SJCRH30 (cell line): ENCODE measurements at places on chromosomes 2 and 18.

- DNase-seq, result peak; percentile 53
Measured at GRCh38 chr2:168346725-168347477, 99.5 kb upstream of the STK39 start.

- no peak for DNase-seq
Measured at GRCh38 chr2:223586261-223586660, 15.9 kb downstream of the SCG2 start.

DNA sequence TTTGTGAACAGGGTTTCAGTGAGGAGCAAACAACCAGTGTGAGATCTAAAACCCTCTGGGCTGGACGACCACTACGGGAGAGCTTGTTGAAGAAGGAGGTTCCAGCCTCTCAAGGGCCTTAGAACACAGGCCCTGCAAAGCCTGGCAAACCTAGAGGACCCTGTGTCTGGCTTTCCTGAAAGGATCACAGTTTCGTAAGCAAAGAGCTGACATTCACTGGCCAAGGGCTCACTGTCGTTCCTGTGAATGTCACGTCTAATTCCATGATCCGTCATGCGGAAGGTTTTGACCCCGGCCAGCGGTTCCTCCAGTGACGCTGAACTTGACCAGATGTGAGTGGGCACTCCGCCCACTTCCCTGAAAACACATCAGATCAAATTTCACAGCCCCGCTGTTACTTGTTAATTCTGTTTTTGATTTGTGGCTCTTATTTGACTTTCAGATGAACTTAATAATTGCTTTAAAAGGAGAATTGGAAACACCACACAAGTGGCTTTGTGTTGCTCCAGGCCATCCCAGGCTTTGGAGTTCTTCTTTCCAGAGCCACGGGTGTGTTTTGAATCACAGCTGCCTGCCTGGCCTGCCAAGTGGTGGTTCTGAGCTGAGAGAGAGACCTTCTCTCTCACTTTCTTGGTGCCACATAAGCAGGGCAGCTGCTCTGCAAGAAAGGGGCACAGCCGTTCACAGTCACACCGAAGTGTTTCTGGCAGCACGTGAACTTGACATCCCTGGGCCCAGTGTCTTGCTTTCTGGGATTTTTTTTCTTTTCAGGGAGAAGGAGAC lies 308.4 kb downstream of the NDUFA10 start:
- no peak for DNase-seq

GRCh38 chr2:144629935-144630334 lies 110.0 kb upstream of the ZEB2 start:
- DNase-seq, result no peak

- DNase-seq, result no peak
Measured at GRCh38 chr2:175567435-175568061, 386.0 kb upstream of the ATP5MC3 start.

DNA sequence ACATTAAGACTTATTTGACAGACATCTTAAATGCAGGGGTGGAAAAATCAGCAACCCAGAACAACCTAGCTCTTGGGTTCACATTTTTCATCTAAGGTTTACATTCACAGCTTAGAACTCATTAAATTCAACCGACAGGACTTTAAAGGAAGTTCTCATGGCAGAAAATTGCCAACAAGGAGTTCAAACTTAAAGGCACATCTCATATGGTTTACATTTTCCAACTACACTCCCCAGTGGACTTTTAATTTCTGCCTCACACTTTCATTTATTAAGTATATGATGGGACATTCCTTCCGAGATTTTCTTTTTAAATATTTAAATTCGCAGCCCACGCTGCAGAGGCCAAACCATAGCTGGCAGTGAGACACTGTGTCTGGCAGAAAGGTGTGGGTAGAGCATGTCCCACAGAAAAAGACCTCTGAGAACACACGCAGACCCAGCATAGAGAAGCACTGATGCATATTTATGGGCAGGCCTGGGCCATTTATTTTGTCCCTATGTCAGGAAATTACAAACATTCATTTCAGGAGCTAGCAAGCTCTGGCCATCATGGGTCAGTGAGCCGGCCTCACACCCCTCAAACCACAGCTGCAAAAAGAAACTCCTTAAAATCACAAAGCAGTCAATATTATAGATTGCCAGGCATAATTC lies 46.3 kb downstream of the STK39 start:
- no peak for DNase-seq

DNA sequence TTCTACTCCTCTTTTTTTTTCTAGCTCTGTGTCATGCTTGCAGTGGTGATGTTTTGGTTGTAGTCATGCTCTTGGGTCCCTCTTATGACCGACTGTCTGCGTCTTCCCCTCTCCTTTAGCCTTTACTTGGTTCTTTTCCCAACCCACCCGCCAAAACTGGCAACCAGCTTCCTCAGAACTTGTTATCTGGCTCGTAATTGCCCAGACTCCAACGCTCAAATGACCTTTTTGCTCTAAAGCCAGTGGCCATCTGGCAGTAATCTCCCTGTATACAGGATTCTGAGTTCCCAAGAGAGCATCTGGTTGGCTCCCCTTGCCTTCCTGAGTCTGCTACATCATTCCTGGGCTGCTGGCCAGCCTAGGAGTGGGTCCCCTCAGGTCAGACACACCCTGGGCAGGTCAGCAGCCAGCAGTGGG lies 147.2 kb downstream of the MGAT5 start:
- no peak for DNase-seq

DNA sequence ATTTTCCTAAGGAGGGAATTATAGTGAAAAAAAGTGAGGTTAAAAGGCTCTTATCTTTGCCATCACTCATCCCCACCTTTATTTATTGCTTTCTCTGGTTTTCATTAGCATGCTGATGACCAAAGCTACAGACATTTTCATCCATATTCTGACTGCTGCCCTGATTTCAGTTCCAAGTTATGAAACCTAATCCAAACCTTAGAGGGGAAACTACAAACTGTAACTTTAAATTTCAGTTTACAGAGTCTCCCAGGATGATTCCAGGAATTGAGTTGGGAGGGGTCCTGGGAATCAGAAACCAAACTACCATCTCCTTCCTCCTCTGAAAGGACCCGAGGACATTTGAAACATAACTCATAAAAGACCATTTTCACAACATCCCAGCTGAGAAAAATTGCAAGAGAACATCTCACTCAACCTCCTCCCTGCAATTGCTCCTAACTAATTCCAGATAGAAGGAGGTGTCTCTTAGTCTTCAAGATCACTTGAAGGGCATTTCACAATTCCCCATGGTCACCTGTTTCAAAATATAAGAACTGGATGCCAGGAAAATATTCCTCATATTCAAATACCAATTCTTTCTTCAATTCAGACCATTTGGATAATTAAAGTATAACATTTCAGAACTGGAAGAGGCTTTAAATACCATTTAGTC lies 520.6 kb downstream of the TNS1 start:
- DNase-seq, result no peak

GRCh38 chr2:191526536-191526935 lies 151.4 kb upstream of the NABP1 start:
- no peak for DNase-seq

- no peak for DNase-seq
Measured at GRCh38 chr2:128513116-128513960, 194.7 kb upstream of the HS6ST1 start.

GRCh38 chr18:5717256-5717655 lies 173.5 kb upstream of the EPB41L3 start:
- DNase-seq, result no peak

GRCh38 chr2:133838642-133839365 lies 270.5 kb upstream of the NCKAP5 start:
- no peak for DNase-seq

DNA sequence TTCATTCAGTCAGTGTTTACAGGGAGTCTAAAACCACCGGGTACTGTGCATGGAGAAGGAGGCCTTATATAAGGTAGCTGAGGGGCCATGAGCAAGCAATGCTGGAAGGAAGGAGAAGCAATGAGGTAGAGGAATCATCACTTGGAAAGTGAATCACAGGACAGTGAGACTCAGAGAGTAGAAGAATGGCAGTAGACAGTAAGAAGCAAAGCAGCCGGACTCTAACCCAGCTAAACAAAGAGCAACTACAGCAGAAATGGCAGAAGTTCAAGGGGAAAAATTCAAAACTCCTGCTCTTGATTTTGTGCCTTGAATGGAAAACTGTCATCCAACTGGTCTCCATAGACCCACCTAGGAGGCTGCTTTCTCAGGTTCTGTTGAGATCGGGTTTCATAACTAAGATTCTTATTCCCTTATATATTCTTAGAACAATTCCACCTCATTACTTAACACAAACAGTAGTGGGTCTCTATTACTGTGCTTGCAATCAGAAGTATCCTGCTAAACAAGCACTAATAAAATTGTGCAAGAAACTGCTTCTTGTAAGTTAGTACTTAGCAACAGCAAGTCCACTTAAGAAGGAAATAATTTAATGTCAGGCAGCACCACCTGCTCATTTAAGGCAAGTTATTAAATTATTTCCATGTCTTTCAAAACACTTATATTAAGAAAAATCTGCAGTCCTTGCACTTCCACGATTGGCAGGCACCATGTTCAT lies 68.0 kb downstream of the RBMS1 start:
- no peak for DNase-seq

- no peak for DNase-seq
Measured at GRCh38 chr18:21300035-21300907, 58.2 kb downstream of the GREB1L start.

DNA sequence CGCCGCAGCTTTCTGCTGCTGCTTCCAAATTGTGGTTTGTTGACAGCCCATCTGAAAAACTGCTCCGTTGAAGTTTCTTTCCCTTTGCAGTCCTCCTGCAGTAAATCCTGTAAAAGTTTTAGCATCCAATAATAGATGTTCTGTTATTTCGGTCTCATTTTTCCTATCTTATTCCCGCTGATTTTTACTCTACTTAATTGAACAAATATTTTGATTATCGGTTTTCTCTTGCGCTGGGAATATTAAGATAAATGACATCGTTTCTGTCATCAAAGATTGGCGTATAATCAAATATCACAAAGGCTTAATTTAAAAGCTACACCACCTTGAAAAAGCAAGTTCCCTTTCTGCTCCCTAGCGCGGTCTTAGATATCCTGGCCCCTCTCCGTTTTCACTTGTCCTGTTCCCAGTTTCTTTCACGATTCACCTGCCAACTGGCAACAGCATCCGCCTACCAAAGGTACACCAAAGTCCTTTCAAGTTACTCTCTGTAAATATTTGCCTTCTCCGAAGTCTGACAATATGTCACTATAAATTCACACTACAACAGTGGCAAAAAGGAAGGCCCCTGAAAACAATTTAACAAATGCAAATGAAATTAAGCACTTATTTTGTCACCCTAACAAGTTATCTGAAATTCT lies 1.0 kb upstream of the STRN start:
- DNase-seq, result peak; percentile 21

- DNase-seq, result no peak
Measured at GRCh38 chr2:142052220-142052863, 78.5 kb downstream of the LRP1B start.

GRCh38 chr2:57973621-57974186 lies 72.9 kb upstream of the VRK2 start:
- DNase-seq, result no peak

- DNase-seq, result peak; percentile 55
Measured at GRCh38 chr18:25164848-25165811, 186.8 kb downstream of the ZNF521 start.

DNA sequence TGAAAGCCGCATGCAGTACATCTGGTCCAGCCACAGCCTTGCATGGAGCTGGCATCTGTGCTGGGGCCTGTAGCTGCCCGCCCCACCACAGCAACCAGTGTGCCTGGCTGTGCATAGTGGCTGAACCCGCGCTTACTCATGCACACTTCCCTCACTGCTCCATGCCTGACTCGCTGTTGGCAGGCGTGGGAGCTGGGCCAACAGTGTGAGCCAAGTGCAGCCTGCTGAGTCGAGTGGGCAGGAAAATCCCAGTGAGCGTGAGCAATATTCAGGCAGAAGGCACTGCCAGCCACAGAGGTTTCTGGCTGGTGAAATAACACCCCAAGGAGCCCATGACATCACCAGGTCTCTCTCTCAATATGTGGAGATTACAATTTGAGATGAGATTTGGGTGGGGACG lies 1674.1 kb upstream of the TMEFF2 start:
- DNase-seq, result no peak

DNA sequence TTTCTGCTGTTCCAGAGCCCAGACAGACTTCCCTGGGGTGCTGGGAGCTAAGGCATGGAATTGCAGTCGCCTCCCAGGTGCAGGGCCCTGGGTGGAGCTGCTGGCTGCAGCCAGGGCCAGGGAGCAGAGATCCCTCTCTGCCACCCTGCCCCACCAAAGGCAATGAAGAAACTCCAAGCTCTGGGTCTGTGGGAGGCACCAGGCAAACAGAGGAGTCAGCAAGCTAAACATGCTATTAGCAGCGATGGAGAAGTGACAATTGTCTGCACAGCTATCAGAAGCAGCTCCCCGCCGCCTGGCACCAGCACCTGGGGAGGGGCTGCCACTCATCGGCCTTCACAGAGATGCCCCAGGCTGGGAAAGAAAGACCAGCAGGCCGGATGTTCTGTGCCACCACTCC lies 28.0 kb upstream of the COX5B start:
- no peak for DNase-seq

- DNase-seq, result no peak
Measured at GRCh38 chr2:33213244-33213643, 263.2 kb upstream of the RASGRP3 start.

GRCh38 chr2:222653280-222653679 lies 2.6 kb downstream of the FARSB start:
- no peak for DNase-seq

DNA sequence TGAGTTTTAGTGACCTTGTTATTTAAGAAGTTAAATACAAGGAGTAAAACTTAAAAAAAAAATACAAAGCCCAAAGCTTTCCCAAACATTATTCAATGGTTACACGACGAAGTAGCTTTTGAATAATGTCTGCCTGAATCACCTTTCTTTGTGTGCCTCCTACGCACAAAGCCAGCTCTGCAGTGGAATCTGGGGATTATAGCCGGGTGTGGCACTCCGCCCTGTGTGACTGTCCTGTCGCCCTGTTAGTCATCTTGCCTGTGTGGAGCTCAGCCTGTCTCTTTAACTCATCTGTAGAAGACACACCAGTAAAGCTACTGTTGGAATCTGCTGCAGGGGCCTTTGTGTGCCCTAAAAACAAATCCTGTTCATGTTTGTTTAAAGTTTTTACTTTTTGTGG lies 79.4 kb upstream of the TCF7L1 start:
- DNase-seq, result peak; percentile 34

- no peak for DNase-seq
Measured at GRCh38 chr2:169143998-169144397, 74.6 kb downstream of the DHRS9 start.

- peak; percentile 64 for DNase-seq
Measured at GRCh38 chr2:128595763-128596395, 277.2 kb upstream of the HS6ST1 start.

DNA sequence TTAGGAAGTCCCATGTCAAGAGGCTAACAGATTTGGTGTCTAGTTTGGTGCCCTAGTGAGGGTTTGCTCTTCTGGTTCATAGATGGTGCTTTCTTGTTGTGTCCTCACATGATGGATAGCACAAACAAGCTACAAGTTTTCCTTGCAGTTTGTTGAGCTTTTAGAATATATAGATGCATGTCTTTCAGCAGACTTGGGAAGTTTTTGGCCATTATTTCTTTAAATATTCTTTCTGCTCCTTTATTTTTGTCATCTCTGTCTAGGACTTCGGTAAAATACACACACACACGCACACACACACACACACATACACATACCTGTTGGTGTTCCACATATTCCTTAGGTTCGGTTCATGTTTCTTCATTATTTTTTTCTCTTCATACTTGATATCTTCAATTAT lies 81.5 kb upstream of the TEX51 start:
- no peak for DNase-seq
